WERI-Rb-1 (cell line): ENCODE measurements at places on chromosomes 16 and 17.

DNA sequence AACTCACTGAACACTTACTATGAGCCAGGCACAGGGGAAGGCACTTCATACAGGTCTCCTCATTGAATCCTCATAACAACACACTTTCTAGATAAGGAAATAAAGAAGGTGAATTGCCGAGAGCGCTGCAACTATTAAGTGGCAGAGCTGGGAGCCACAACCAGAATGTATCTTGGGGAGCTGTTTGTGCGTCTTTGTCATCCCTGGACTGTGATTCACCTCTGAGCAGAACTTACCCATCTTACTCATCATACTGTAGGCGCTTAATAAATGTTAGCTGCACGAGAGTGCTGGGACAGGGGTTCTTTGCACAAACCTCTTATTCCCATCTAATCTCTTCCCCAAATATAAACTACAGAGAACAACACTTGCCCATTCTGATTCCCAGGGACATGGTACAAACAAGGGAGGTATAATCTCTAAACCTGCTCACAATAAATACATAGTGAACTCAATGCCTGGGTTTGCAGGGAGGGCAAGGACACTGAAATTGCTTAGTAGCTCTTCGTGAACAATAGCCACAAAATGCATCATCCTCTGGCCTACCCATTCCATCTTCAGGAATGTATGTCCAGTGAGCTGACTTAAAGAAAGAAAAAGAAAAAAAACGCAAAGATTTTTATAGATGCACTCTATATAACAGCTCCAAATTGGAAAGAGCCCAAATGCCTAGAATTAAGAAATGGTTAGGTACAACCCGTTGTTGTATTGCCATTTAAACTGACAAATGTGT, 43.0 kb downstream of the MYO18A start:
- DNase-seq, result no peak

- DNase-seq, result no peak
Observed at GRCh38 chr17:42287977-42288802, at the start of gene STAT5A. STAT5A (plus strand) TSS chr17:42288498; CDS start chr17:42289412, 914 bp downstream.

DNA sequence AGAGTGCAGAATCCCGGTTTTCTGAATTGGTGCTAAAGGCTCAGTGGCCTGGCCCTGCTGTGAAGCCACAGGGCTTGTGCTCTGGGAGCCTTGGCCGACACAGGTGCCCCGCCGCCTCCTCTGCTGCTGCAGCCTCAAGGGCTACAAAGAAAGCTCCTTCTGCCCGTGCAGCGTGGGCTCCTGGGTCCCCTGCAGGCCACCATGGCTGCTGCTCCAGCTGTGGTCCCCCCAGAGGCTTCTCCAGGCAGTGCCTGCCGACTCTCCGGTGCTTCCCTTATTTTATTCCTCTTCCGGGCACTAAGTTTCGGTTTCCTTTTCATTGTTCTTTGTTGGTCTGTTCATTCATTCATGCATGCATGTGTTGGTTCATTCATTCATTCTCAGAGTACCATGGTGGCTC, 53.1 kb downstream of the CMIP start:
- DNase-seq, result no peak

- DNase-seq, result peak; percentile 44
Observed at GRCh38 chr16:2473999-2474876, 689 bp upstream of the TBC1D24 start.

DNA sequence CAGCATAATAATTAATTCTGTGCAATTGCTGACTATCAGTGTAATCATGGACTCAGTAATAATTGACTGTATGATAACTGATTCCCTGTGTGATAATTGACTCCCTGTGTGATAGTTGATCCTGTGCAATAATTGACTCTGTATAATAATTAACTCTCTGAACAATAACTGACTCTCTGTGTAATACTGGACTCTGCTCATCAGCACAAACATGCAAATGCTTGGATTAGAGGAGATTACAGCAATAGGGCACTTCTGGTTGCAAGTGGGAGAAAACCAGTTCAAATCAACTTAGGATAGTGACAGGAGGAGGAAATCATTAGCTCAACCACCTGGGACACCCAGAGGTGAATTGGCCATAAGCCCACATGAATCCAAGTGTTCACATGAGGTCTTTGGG, 582.1 kb downstream of the RBFOX1 start:
- DNase-seq, result no peak

DNA sequence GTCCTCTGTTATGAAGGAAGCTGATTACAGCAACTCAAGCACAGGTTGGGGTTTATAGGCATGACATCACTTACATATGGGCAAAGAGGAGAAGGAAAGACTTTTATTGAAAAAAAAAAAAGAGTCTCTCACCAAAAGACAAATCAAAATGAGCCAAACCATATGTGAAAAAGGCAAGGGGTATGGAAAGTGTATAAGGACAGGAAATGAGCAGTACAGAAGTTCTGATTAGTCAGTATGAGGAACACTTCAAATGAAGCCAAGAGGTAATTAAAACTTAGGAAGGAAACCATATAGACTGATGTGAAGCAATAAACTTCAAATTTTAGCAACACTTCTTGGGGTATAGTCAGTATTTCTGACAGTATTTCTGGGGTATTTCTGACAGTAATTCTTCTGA, 1372.6 kb downstream of the CDH11 start:
- no peak for DNase-seq

GRCh38 chr16:87688876-87689815, 76.6 kb downstream of the KLHDC4 start:
- DNase-seq, result no peak

DNA sequence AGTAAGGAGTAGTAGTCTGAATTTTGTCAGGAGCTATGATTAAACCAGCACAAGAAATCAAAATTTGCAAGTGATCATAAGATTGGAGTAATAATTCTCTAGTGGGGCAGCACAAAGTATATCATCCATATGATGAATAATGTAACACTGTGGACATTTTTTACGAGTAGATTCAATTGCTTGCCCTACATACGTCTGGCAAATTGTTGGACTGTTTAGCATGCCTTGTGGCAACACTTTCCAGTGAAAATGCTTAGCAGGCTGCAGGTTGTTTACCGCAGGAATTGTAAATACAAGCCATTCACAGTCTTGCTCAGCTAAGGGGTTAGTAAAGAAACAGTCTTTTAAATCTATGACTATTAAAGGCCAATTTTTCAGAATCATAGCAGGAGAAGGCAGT, 35.7 kb downstream of the ATF7IP2 start:
- DNase-seq, result no peak

- DNase-seq, result no peak
Observed at GRCh38 chr16:88995746-88996535, 18.9 kb upstream of the CBFA2T3 start.

DNA sequence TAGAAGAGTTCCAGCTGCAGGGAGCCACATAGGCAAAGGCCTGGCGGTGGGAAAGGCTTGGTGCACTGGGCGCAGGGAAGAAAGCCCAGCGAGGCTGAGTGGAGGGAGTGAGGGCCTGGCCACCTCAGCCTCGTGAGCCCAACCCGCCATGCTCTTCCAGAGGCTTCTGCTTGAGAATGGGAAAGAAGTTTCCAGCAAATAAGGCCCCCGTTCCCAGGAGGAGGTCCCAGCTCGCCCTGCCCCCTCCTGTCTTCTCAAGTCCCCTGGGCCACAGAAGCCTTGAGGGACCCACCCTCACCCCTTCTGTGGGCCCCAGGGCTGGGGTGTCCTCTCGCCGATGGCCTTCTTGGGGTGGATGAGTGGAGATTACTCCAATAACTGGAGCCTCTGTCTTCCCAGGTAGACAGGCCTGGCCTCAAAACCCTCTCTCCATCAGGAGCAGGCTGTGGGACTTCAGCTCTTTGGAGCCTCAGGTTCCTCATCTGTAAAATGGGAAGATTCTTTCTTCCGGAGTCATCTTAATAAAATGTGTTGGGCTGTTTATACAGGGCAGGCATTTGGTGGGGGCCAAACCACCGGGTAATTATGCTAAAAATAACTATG, 933 bp upstream of the SNN start:
- no peak for DNase-seq

DNA sequence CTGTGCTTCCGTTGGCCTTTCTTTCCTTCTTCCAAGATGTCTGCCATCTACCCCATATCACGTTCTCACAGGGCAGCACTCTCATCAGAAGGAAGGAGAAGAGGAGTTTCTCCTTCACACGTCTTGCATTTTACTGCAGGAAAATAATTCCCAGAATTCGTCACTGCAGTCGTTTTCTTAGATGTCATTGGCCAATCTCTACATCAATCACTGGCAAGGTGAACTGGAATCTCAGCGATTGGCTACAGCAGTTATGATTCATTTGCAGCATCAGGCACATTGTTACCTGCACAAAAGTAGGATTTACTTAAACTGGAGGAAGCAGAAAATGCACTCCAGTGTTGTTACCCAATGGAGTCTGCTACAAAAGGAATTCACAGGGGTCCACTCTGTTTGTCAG, 277.2 kb upstream of the RBFOX1 start:
- DNase-seq, result no peak

- DNase-seq, result no peak
Observed at GRCh38 chr16:50308237-50308965, 42.0 kb downstream of the ADCY7 start.

DNA sequence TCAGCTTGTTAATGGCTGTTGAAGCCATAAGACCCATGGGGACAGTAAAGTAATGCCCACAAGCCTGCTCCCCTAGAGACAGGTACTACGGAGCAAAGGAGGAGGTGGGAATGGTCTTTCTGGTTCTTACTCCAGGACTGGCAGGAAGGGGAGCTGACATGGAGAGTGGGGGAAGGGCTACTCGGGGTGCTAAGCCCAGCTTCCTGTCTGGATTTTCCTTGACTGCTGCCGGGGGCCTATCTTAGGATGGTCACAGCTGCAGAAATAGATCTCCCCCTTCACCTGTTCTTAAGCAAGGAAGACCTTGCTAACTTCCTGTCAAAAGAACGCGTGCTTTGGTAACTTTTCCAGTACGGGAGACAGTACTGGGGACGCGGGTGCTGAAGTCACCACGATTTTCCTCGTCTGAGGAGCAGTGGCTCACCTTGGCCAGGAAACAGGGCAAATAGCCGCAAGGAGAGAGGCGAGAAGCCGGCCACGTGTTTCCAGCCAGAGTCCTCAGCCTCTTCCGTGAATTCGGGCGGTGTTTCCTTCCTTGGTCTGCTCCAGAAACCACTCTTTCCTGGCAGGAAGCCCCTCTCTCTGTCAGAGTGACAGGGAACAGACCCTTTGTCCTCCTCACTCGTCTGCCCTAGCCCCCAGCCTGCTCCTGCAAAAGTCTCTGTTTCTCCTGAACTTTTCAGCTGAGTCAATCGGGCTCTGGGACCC, 656 bp upstream of the PRR29 start:
- no peak for DNase-seq

- DNase-seq, result no peak
Observed at GRCh38 chr16:86781046-86781445, 202.7 kb downstream of the FOXL1 start.

DNA sequence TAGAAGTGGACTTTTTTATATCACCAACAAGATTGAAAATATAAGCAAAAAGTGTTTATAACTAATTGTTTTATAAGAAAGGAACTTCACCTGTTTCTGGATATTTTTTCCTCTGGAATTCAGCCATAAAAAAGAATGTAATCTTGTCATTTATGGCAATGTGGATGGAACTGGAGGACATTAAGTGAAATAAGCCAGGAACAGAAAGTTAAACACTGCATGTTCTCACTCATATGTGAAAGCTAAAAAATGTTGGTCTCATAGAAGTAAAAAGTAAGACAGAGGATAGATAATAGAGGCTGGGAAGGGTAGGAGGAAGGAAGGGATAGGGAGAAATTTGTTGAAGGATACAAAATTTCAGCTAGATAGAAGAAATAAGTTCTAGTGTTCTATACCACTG, 67.6 kb downstream of the NFAT5 start:
- DNase-seq, result no peak

DNA sequence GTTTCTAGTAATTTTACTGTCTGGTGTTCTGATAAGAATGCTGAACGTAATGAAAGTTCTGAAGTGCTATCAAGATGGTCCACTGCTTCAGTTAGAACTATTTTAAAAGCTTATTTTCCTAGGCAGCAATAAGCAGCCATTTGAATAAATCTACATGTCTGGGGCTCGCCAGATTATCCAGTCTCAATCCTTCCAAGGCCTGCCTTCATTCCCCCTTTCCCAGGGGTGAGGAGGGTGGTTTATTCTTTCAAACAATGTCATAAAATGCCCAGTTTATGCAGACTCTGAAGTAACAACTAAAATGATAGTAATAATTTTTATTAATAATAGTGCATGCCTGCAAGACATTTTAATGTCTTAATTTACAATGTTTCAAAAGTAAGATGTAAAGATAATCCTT, 2.4 kb downstream of the CDH11 start:
- DNase-seq, result no peak
